ENCODE measurements at places on chromosomes 11 and 22.

DNA sequence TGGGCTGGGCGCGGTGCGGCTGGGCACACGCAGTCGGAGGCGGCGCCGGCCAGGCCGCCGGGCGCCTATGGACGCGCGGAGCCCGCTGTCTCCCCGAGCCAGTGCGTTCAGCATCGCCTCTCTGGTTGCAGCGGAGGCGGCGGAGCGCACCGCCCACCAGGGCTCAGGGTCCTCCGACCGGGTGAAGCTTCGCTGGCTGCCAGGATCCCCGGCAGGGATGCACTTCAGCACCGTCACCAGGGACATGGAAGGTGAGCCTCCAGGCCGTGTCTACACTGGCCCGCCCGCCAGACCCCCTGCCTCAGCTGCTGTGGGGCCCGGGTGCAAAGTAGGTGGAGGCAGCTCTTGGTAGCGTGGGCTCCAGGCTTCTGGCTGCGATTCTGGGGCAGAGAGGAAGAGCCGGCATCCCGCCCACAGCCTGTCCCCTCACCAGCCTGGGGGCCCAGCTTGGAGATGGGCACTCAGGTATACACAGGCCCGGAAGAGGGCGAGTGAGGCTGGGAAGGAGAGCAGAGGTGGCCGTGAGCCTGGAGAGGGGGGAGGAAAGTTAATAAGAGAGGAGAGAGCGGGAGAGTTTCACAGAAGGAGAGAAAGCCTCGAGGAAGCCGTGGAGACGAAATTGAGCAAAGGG lies 1.0 kb upstream of the TBX1 start:
- no peak for DNase-seq

GRCh38 chr11:123460012-123460700 lies 30.1 kb downstream of the GRAMD1B start:
- DNase-seq: no peak

- DNase-seq: no peak
These were observed 590 bp downstream of the NNMT start for GRCh38 chr11:114296605-114297372.

DNA sequence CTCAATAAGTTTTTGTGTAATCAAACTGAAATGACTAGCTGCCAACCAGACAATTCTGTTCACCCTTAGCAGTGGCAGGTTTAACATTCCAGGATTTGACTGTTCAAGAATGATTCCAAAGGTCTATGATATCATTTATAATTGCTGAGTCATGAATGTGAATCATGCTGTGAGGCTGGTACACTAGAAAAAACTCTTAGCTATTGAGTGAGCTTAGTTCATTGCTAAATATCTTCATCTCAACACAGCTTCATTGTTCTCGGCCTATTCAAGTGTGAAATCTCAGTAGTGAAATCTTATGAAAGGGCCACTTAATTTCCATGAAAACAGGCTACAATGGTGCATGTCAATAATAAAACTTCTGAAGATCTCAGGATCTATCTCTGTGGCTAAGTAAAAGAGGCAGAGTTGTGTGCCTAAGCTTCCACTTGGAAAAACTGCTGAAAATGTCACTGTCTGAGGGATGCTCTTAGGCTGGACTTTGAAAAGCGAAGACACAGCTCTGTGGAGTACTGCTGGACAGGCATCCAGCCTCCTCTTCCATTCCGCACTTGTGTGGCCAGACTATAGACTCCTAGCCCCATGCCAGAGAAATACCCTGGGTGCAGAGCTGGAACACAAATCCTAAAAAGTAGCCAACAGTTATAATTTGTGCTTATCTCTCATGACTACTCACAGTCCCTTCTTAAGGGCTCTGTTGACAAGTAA lies 12.8 kb downstream of the AQP11 start:
- no peak for DNase-seq

DNA sequence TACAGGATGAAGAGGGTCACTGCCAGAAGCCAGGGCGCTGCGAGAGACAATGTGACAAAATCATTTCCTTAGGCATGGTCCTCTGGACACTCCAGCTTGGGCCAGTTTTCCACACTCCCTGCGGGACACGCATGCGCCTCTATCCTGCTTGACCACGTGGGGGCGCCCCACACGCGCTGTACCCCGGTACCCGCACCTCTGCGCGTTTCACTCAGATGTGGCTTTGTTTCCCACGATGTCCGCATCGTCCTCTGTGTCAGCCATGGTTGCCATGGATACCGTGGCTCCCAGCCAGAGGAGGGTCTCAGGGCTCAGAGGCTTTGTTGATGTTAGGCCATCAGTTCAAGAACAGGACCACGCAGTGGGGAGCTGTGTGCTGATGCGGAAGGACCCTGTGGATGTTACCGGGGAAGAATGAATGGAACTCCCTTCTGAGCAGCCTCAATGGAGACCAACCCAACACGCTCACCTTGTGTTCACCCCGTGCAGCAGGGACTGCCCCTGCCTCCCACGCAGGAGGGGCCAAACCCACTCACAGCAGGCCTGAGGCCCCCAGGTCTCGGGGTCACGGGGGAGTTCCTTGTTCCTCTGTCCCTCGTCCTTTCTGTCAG lies 101.1 kb upstream of the SLC22A12 start:
- peak; percentile 10 for DNase-seq
